ENCODE measurements at places on chromosomes 5 and 9.

DNA sequence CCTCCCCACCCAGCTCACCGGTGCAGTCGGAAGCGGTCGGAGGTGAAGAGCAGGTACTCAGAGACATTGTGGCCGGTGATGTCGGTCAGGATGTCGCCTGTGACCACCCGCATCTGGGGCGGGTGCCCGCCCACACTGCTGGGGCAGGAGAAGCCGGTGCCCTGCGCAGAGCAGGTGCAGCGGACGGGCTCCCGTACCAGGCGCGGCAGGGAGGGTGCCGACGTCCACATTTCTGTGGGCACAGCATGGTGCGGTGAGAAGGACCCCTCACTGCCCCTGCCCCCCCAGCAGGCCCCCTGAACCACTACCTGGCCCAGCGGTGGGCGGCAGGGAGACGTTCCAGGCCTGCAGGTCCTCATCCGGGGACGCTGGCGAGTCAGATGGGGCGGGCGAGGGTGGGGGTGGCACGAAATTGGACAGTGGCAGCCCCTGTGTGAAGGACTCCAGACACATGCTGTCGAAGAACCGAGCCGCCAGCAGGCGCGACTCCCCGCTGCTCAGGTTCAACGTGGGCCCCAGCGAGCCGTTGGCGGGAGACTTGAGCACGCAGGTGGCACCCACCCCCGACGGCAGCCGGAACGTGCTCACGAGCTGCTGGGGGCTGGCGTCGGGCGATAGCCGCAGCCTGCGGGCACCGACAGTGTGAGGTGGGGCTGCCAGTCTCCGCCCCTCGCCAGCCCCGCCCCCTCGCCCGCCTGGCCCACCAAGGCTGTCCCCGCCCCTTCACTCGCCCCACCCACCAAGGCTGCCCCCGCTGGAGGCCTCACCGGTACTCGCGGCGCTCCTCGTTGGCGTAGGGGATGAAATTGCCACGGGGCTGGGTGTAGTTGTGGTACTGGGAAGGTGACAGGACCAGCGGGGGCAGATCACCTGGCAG is 15.1 kb downstream of the ABCA2 start:
- DNase-seq, result no peak

- no peak for DNase-seq
Measured at GRCh38 chr9:26172301-26172700, 494.1 kb upstream of the TUSC1 start.

- DNase-seq, result no peak
Measured at GRCh38 chr5:137741718-137742117, 5.8 kb upstream of the KLHL3 start.

DNA sequence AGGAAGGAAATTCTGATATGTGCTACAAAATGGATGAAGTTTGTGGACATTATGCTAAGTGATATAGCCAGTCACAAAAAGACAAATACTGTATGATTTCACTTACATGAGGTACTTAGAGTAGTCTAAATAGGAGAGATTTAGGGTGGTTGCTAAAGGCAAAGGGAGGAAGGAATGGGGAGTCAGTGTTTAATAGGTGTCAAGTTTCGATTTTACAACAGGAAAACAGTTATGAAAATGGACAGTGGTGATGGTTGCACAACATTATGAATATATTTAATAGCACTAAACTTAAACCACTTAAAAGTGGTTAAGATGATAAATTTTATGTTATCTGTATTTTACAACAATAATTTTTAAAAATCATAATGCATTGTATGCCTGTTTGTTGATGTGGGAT is 40.4 kb upstream of the ECM2 start:
- no peak for DNase-seq

GRCh38 chr5:57862471-57862911 is 379.9 kb upstream of the ACTBL2 start:
- no peak for DNase-seq

- DNase-seq, result no peak
Measured at GRCh38 chr5:142845402-142845921, 75.3 kb downstream of the ARHGAP26 start.

DNA sequence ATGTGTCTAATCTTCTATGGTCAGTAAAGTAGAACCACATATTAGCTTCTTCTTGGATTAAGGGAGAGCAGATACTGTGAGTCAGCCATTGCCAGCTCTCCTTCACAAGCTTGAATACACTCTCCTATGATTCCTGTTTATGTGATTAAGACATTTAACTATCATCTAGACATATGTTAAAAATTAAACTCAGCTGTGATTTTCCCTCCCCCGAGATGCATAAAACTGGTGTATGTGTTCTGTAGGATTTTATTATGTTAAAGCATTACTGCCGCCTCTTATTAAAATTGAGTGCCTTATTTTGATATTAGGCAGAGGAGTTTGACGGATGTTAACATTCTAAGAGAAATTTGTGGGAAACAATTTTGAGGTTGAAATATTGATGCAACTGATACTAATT is 114.6 kb downstream of the ACTBL2 start:
- no peak for DNase-seq

DNA sequence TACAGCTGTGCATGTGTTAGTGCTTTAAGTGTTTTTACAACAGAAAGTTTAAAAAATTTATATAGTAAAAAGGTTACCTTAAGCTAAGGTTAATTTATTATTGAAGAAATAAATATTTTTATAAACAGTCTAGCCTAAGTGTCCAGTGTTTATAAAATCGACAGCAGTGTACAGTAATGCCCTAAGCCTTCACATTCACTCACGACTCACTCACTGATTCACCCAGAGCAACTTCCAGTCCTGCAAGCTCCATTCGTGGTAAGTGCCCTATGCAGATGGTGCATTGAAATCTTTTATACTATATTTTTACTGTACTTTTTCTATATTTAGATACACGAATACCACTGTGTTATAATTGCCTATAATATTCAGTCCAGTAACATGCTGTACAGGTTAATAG is 159.1 kb downstream of the ROR2 start:
- DNase-seq, result no peak

DNA sequence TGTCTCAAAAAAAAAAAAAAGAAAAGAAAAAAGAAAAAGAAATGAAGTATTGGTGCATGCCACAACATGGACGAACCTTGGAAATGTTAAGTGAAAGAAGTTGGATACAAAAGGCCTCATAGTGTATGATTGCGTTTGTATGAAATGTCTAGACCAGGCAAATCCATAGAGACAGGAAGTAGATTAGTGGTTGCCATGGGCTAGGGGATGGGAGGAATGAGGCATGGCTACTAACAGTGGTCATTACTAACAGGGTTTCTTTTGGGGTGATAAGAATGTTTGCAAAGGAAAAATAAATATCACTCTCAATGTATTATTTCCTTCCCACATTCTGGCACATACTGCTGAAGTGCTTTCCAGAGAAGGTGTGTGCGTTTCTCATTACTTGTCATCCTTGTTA is 44.1 kb downstream of the UGCG start:
- no peak for DNase-seq

GRCh38 chr5:34857161-34857560 is 18.2 kb downstream of the TTC23L start:
- DNase-seq, result no peak

All from stimulated activated CD8-positive, alpha-beta memory T cell treated with anti-CD3 and anti-CD28 coated beads, Interleukin-12 subunit alpha, Interleukin-12 subunit beta, amount 100 ng/mL, for 1 hour (primary cell).